ENCODE measurements at places on chromosomes 5 and 9.
A peak's percentile ranks its signal among the peaks of the same experiment; 100 is the strongest.

- DNase-seq, result no peak
Measured at GRCh38 chr5:132776131-132776937, 705 bp downstream of the SEPTIN8 start.

GRCh38 chr5:5340206-5340729 is 82.2 kb upstream of the ICE1 start:
- peak; percentile 44 for DNase-seq

DNA sequence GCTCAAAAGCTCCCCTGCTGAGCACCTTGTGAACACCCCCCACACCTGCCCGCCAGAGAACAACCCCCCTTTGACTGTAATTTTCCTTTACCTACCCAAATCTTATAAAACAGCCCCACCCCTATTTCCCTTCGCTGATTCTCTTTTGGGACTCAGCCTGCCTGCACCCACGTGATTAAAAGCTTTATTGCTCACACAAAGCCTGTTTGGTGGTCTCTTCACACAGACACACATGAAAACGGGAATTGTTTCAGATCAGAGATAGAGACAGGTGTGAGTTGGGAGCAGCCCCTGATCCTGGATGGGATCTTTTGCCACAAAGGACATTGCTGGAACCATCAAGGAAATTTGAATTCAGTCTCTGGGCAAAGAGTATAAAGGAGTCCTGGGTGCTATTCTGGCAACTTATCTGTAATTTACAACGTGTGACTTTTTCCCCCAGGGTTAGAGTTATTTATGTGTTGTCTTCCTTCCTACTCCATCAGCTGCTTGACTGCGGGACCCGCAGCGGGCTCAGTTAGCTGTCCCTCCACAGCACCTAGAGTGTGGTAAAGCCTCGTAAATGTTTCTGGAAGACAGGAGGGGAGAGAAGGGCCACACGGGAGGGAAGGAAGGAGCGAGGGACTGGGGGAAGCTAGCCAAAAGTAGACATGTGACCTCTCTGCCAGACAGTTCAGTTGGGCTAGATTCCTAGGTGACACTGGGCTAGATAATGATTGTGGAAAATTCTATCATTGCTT is 437.0 kb downstream of the ZNF608 start:
- DNase-seq, result no peak

DNA sequence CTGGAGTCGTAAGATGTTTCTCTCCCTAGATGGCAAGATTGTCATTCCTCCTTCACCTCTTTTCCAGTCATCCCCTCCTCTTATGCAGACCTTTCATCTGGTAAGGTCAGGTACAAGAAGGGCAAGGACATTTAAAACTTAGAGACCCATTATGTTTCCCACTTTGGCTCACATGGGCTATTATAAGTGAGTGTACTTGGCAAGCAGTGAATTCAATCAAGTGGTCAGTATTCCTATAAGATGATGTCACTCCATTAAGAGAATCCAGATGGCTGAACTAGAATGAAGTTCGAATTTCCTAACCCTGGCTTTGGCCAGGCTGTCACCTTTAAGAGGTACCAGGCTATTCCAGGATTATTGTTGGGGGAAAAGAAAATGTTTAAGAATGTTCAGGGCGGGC is 32.2 kb downstream of the ZNF131 start:
- no peak for DNase-seq

- no peak for DNase-seq
Measured at GRCh38 chr9:27209034-27209433, 87.9 kb downstream of the EQTN start.

DNA sequence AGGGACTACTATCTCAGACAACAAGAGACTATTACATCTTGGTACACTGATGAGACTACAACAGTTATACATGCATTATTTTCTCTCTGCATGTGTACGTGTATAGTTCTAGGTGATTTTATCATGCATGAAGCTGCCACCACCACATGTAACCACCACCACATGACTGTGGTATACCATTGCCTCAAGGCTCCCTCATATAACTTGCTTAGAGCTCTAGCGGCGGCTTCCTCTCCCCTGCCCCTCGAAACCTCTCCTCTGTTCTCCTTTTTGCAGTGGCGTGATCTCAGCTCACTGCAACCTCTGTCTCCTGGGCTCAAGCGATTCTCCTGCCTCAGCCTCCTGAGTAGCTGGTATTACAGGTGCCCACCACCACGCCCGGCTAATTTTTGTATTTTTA is 162.3 kb downstream of the AOPEP start:
- no peak for DNase-seq

- no peak for DNase-seq
Measured at GRCh38 chr9:78441396-78441795, 144.5 kb downstream of the PSAT1 start.

GRCh38 chr9:123656565-123656964 is 273.4 kb downstream of the DENND1A start:
- no peak for DNase-seq

GRCh38 chr5:110751902-110752762 is 13.3 kb downstream of the SLC25A46 start:
- no peak for DNase-seq

DNA sequence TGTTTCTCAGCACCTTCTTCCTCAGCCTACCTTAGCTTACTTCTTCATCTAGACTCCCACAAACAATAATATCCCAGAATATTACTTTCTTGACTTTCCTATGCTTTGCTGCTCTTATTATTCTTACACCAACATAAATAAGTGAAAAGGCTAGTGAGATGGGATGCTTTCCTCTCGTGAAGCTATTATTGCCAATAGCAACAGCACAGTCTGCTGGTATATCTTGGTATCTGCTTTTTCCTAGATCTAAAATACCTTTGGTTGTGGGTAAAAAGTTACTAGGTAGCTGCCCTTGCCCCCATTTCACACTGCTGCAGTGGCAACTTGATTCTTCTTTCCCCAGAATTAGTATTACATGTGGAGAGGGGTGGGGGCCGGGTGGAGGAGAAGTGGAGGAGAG is 26.1 kb upstream of the GLIPR2 start:
- no peak for DNase-seq

DNA sequence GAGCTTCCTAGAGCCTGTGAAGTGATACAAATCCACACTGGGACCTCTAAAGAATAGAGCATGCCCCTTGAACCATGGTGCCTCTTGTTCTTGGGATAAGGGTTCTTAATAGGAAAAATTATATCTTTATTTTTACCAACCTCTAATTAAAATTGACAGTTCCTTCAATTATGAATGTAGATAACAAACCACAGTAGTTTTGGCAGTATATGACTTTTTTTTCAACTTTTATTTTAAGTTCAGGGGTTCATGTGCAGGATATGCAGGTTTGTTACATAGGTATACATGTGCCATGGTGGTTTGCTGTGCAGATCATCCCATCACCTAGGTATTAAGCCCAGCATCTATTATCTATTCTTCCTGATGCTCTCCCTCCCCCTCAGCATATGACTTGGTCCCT is 974 bp downstream of the HEMGN start:
- no peak for DNase-seq

- no peak for DNase-seq
Measured at GRCh38 chr5:7881816-7882215, 12.9 kb downstream of the MTRR start.

DNA sequence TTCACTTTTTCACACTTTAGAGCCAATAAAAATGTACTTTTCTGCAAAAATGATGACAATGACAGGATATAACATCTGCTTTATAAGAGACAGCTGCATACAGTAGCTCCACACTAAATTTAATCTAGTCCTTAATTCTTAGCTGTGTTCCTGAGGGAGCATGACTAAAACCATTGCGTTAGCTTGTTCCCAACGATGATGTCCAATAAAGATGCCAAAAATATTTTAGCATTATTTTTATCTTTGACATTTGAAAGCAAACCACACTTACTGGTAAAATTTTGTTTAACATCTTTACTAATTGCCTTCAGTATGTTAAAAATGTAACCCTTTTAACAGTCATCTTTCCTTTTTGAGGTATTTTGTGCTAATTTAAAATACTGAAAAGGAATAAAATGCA is 382.7 kb downstream of the CHSY3 start:
- DNase-seq, result no peak

GRCh38 chr9:132426639-132427414 is 16.8 kb downstream of the CFAP77 start:
- DNase-seq, result no peak

DNA sequence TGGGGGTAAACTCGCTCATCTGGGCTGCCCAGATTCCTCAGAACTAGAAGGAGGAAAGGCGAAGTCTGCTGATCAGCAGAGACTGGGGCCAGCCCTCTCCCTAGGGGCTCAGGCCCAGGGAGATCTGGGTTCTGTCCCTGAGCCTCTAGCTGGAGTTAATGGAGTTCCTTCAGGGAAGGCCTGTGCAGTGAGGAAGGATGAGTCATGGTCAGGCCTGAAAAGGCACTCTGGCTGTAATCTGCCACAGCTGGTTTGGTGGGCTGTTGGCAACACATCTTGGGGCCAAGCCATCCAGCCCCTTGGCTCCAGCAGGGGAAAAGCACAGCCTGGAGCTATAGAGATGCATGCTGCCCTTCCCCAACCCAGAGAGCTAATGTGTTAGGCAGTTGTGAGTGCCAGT is 459.6 kb downstream of the PRELID2 start:
- no peak for DNase-seq

DNA sequence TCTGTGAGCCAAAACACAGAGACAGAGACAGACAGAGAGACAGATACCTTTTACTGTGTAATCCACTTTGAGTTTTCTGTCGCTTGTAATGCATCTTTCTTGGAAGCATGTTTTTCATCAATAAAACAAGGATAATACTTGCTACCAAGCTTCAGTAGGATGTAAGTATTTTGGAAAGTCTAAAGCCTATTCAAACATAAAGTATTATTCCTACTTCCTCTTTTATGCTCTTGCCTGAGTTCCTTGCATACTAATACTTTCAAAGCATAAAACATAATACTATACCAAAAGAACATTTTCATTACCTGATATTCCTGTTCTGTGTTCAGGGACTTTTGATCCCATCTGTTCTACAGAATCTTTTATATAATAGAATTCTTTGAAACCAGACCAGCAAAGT is 64.5 kb upstream of the SLC30A5 start:
- no peak for DNase-seq

DNA sequence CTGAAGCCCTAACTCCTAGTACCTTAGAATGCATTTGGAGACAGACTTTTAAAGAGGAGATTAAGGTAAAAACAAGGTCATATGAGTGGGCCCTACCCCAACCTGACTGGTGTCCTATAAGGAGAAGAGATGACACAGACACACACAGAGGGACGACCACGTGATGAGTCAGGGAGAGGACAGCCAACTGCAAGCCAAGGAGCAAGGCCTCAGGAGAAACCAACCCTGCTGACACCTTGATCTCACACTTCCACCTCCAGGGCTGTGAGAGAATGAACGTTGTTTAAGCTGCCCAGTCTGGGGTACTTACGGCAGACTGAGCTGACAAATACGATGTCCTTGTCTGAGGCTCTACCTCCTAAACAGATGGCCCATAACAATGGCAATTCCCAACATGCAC is 93.6 kb downstream of the ROR2 start:
- DNase-seq, result no peak

DNA sequence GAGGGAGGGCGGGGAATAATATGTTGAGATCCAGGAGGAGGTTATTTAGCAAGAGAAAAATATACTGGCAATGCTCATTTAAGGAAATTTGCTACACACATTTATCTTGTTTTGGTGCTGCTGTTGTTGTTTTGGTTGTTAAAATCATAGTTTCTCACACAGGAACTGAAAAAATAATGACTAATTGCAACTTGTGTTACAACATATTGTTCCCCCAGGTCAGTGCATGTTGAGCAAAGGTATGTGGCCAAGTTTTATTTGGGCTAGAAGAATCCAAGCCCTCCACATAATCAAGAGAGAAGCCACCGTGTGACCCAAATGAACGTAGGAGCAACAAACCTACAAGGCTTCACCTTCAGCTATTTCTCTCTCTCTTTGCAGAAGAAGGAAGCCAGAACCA is 220.3 kb upstream of the DAPK1 start:
- no peak for DNase-seq

DNA sequence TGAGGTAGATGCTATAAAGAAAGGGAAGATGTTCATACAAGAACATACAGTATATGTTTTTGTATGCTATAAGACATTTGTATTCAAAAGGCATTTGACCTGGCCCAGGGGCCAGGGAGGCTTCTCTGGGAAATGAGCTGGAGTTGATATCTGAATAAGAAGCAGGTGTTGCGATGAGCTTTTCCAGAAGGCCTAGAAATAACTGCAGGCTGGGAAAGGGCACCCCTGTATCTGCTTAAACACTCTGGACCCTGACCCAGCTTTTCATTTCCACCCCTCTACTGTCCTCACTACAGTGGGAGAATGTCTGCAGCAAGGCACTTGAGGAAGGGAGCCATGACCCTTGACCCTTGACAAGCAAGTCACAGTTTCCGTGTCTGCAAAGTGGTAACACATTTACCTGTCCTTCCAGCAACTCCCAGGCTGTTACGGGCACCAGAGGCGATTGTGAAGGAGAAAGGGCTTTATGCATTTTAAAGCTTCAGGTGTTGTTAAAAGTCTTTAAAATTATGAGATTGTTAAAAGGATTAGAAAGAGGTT is 88.2 kb upstream of the PANK3 start:
- DNase-seq, result no peak

DNA sequence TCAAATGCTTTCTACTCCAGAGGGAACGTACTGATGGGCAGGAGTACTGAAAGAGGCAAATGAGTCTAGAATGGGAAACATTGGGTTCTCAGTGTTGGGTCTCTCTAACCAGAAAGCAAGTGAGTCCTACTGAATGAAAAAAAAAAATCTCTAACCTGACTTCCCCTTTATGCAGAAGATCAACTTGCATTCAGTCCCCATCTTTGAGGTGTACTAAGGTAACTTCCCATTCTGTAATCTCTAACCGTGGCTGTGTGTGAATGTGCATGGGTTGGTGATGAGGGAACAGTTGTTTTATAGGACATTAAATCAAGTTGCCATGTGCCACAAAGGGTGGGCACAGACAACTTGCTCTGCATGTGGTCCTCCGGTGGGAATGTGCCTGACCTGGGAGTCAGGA is 264.6 kb upstream of the CLINT1 start:
- DNase-seq, result no peak

- DNase-seq, result no peak
Measured at GRCh38 chr5:58454025-58454424, 5.9 kb downstream of the PLK2 start.

- DNase-seq, result no peak
Measured at GRCh38 chr5:51732304-51732703, 349.1 kb downstream of the ISL1 start.

DNA sequence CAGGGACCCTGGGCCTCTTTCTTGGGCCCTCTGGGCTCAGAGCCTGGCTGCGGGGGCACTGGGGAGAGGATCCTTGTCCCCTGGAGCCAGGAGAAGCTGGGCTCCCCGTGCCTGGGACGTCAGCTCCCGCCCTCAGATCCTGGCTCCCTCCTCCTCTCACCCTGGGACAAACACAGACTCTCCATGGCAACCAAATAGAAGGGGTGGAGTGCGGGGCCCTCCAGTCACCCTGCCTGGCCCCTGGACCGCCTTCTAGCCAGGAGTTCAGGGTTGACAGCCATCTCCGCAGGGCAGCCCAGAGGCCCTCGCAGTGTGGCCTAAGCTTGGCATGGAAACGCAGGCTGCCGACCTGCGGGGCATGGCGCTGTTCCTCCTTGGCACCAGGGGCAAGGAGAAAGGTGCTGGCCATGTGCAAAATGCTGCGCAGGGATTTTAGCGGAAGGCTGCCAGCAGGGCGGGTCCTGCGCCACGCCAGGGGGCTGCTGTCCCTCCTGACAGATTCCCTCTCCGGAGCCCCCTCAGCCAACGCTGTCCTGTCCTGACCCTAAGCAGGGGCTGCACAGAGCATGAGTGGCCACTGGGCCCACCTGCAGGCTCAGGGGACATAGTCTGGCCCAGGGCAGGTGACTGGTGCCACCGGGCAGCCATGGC is 1.0 kb downstream of the ZDHHC11 start:
- DNase-seq, result no peak

- DNase-seq, result no peak
Measured at GRCh38 chr9:137905740-137906139, 28.2 kb downstream of the CACNA1B start.

Measured in glomerular endothelial cell (primary cell).